ENCODE measurements at places on chromosomes 16 and 17.

DNA sequence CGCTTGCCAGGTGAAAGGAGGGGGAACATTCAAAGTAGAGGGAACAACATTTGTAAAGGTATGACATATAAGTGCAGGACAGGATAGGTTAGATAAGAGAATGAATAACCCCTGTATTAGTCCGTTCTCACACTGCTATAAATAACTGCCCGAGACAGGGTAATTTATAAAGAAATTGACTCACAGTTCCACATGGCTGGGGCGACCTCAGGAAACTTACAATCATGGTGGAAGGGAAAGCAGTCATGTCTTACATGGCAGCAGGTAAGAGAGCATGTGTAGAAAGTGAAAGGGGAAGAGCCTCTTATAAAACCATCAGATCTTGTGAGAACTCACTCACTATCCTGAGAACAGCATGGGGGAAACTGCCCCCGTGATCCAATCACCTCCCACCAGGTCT lies 223.8 kb downstream of the SOX9 start:
- no peak for DNase-seq

GRCh38 chr17:82180776-82181528 lies 31.7 kb downstream of the CCDC57 start:
- no peak for DNase-seq

- DNase-seq = no peak
Measured at GRCh38 chr17:39598630-39599003, 9.1 kb downstream of the NEUROD2 start.

DNA sequence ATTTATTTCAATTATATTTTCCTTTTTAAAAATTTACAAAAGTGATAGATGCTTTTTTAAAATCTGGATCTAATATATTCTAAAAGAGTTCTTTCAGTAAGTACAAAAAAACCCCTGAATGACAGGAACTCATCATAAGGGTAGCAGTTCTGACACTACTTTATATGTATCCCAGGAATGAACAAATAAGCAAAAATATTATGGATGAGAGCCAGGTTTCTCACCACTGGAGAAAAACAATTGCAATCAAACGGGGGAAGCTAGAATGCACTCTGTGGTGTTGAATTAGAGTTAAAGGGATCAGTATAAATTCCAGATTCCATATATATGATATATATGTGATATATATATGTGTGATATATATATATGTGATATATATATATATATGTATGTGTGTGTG lies 23.2 kb upstream of the NDRG4 start:
- DNase-seq = no peak

DNA sequence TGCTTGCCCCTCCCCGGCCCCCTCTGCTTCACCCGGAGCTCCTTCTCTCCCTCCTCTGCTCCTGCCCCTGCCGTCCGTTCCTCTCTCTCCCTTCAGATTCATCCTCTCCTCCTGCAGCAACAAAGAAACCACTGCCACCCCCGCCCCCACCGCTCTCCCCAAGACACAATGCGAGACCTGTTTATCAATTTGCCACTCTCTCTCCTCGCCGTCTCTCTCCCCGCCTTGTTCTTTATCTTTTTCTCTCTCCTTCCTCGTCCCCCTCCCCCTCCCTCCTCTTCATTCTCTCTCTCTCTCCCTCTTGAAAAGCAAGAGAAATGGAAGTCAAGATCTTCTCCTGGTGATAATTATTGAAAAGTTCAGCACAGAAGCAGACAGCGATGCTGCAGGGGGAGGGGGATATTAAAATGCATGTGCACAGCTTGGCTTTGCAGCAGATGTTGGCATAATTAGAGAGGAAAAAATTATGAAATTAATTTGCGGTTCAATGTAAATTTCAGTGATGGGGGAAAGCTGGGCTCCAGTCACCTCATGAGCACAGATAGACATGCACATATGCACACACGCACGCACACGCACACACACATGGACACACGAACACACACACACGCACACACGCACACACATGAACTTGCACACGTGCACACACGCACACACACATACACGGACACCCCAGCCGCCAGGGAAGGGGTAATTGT lies 58.1 kb upstream of the CBFA2T3 start:
- DNase-seq = no peak

DNA sequence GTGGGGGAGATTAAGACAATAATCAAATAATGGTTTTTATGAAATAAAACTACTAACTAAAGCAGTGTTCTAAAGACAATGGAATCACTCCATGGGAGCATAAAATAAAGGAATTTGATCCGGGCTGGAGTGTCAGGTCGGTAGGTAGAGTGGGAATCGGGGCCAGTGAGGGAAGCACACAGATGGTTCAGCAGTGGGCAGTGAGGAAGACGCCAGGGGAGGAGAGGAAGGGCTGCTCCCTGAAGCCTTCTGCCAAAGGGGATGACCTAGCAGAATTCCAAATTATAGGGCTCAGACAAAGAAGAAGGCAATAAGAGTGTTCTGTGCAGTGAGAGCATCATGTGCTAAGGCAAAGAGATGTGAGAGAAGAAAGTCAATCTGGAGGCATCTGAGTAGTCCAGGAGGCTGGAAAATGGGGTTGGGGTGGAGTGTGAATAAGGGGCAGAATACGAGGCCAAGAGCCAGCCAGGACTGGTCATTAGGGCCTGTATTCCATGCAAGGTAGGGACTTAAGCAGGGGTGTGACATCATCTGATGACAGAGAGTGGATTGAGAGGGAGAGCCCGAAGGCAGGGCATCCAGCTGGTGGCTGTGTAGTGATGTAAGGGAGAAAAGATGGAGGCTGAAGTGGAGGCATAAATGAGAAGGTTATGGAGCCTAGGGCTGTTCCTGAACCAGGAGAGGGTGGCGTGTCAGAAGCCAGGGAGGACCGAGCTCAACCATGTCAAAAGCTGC lies 137.6 kb downstream of the COPRS start:
- DNase-seq = no peak
